A549 treated with Mapracorat at 1 μM for 4 hours (cell line): ENCODE measurements at places on chromosomes 5 and 9. TPM values are rescaled to one million over a fixed set of nuclear protein-coding genes. Genes with fewer than 3 reads are reported as not detected.

The NUTM2F gene
- 0.06 to 0.07 TPM in 2 of 5 replicates, not detected in the others for total RNA-seq

The SMIM33 gene
- total RNA-seq, result not detected in 5 replicates

The PSD2 gene
- 0.02 to 0.05 TPM (median 0.04 TPM) in 4 of 5 replicates, not detected in the other for total RNA-seq

The KCTD16 gene
- total RNA-seq, result 0.01 to 0.07 TPM (median 0.04 TPM) in 3 of 5 replicates, not detected in the others

The CREB3 gene
- total RNA-seq, result 57.0 to 61.1 TPM (median 57.9 TPM) in 5 replicates

The PRDM9 gene
- not detected in 5 replicates for total RNA-seq

The NR5A1 gene
- total RNA-seq, result 0.06 to 0.23 TPM (median 0.15 TPM) in 3 of 5 replicates, not detected in the others

The PLEKHG4B gene
- total RNA-seq, result 0.88 to 1.7 TPM (median 1.4 TPM) in 5 replicates

The PTGES gene
- 146 to 175 TPM (median 148 TPM) in 5 replicates for total RNA-seq

The GARIN3 gene
- not detected in 5 replicates for total RNA-seq

The UBE2R2 gene
- 42.7 to 46.7 TPM (median 45.4 TPM) in 5 replicates for total RNA-seq

The RASGEF1C gene
- 0.06 to 0.25 TPM (median 0.10 TPM) in 5 replicates for total RNA-seq

The CTSV gene
- total RNA-seq, result 12.1 to 14.5 TPM (median 13.2 TPM) in 5 replicates

The FCN2 gene
- total RNA-seq, result not detected in 5 replicates

The TRPM3 gene
- total RNA-seq, result not detected in 5 replicates

The IFNB1 gene
- total RNA-seq, result not detected in 5 replicates
